Thymus (tissue), 14 donors: ENCODE measurements at places on chromosomes 5 and 9.

- no peak for DNase-seq
These were observed 41.5 kb upstream of the STXBP1 start for GRCh38 chr9:127570533-127571111.

DNA sequence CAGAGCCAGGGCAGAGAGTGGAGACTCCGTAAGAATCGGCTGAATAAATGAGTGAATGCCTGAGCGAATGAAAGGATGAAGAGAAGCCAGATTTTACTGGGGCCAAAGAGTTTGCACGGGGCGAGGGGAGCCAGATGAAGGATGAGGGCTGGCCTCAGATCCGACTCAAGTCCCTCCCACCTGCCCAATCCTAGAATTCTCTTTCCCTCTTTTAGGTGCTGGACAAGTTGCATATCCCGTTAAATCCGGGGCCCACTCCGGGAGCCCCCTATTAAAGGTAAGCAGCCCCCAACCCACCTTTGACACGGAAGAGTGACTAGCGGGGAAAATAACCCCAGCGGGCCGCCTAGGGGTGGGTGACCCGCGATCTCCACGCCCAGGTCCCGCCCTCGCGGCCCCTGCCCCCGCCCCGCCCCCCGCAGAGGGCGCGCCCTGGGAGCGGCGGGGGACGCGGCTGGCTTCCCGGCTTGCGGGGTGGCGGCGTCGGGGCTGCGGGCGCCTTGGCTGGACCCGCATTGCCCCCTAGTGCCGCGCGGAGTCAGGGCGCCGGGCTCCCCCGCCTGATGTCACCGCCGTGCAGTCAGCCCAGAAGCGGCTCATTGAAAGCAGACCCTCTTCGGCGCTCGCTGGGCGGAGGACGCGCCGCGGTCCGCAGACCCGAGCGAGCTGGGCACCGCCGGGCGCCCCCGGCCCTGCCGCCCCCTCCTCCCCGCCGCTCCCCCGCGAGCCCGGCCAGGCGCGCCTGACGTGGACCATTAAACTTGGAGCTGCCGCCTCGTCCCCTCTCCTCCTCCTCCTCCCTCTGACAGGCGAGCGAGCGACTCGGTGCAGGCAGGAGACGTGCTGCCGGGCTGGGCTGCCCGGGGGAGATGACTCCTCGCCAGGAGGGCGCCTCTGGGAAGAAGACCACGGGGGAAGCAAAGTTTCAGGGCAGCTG is at the start of gene ADRA1B:
Gene ADRA1B (plus strand): TSS at position 579 of the 937 bp plus-strand sequence. CDS start 424 bp downstream, outside the sequence.
- no peak for DNase-seq

DNA sequence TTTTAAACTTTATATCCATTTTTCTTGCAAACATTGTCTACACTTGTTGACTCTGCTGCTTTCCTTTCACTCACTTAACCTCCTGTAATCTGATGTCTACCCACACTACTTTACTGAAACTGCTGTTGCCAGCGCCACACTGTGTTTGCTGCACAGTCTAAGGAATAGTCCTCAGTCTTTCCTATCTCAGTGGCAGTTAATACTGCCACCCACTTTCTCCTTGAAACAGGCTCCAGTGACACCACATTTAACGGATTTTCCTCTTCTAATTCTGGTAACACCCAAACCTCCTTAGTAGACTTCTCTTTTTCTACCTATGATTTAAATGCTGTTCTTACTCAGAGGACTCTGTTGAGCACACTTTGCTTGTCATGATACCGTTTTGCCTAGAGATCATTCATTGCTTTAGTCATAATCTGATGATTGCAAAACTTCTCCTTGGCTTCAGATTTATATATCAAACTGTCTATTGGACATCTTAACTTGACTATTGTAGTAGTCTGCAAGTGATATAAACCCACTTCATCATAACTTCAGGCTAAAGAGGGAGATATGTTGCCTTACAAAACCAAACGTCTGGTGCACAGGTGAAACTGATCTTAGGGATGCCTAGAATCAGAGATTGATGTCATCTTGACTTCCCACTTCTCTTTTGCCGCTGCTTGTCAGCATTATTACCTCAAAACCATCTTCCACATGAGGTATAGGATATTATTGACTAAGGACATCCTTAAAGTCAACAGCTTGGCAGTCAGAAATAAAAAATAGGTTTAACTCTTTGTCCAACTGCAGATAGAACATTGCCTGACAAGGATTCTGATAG is 94.1 kb downstream of the CDC42SE2 start:
- peak; percentile 24 for DNase-seq

DNA sequence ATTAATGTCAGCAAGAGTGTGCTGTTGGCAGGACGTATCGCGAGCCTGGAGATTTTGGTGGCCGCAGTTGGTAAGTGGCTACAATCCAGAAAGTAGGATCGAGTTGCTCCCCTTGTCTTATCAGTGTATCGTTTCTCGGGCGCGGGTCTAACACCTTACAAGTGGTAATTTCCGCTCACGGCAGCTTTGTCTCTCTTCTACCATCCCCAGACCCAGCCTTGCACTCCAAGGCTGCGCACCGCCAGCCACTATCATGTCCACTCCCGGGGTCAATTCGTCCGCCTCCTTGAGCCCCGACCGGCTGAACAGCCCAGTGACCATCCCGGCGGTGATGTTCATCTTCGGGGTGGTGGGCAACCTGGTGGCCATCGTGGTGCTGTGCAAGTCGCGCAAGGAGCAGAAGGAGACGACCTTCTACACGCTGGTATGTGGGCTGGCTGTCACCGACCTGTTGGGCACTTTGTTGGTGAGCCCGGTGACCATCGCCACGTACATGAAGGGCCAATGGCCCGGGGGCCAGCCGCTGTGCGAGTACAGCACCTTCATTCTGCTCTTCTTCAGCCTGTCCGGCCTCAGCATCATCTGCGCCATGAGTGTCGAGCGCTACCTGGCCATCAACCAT is 1.1 kb downstream of the PTGER4 start:
- DNase-seq = no peak

DNA sequence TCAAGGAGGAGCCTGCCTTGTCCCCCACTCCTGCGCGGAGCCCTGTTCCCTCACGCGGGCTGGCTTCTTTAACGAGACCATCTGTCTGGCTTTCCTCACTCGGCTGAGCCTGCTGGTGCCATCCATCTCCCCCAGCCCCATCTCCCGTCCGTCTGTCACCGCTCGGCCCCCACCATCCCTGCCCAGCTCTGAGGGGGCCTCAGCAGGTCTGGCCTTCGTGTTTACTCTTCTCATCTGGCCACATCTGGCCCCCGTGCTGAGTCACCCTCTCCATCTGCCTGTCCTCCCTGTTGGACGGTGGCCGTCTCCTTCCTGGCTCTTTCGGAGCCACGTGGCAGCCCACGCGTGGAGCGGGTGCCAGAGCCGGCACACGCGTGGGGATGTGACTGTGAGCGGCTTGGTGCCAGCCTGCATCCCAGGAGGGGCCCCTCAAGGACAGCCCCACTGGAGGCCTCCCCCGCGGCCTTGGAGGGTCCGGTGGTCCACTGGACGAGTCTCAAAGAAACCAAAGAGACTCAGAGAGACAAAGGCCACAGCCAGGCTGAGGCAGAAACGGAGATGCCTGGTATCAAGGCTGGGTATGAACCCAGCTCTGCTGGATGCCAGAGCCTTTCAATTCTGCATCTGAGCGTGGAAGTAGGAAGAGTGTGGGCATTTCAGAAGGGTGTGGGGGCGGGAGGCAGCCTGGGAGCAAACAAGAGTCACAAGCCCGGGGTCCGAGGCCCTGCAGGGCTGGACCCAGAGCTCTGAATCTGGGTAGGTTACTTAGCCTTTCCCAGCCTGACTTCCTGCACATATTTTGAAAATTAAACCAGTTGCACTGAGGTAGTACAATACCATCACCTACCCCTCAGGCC is 76.7 kb upstream of the UNC5A start:
- DNase-seq = no peak

GRCh38 chr5:158485047-158485446 is 614.7 kb downstream of the EBF1 start:
- no peak for DNase-seq

DNA sequence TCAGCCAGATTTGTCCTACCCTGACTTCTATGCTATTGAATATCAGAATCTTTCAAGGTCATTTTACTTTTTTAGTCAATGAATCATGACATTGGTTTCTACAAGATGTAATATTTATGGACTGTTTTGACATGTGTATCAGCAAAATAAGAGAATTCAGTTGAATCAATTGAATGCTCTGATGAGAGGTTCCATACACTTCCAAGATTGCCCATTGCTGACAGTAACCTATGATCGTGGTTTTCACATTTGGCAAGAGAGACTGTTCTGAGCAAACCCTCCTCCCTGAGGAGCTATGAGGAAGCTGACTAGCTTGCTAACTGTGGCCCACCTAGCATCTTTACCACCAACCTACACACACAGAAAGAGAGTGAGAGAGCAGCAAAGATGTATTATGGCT is 56.7 kb upstream of the FST start:
- DNase-seq = no peak

- DNase-seq = no peak
These were observed 128.2 kb upstream of the SEMA6A start for GRCh38 chr5:116702776-116703175.

GRCh38 chr5:96198356-96199058 is 234.5 kb downstream of the PCSK1 start:
- DNase-seq = no peak

GRCh38 chr5:1831257-1831656 is 30.1 kb downstream of the NDUFS6 start:
- DNase-seq = no peak

DNA sequence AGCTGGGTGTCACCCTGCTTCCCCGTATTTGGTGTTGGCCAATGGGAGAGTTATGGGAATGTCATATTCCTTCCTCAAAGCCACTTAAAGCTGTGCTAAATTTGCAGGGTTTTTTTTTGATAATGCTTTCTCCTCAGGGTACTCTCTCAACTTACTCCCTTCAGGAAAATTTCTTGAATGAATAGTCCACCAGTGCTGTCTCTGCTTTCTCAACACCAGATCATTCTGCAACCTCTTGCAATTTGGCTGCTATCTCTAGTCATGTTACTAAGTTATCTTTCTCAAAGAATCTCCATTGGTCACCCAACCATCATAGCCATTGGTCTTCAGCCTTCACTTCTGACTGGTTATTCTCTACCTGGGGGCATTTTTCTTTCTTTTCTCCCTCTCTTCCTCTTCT is 13.4 kb upstream of the TNFAIP8 start:
- no peak for DNase-seq

GRCh38 chr5:56247592-56247991 is 14.5 kb upstream of the ANKRD55 start:
- no peak for DNase-seq

GRCh38 chr9:76510041-76510440 is 51.1 kb downstream of the GCNT1 start:
- no peak for DNase-seq

- no peak for DNase-seq
These were observed 46.3 kb downstream of the STC2 start for GRCh38 chr5:173281910-173282309.

- DNase-seq = peak; percentile 21
These were observed 30.8 kb downstream of the LIX1 start for GRCh38 chr5:97111616-97112015.
